ENCODE measurements at places on chromosomes 7 and 10. TPM values are rescaled to one million over a fixed set of nuclear protein-coding genes. Genes with fewer than 3 reads are reported as not detected.

GRCh38 chr10:84801156-84801555, 472.8 kb downstream of the CCSER2 start:
- no peak overlapping the region for H3K4me3 ChIP-seq
- H3K27me3 ChIP-seq = no peaks in the 10 kb centered on the region
- H3K36me3 ChIP-seq = no peaks in the 10 kb centered on the region
- H3K4me1 ChIP-seq = no peaks in the 10 kb centered on the region

The HHEX gene
- total RNA-seq = 0.46 TPM

GRCh38 chr7:134126966-134127848, at the start of gene LRGUK:
TSS of gene LRGUK (plus strand) at chr7:134127340. CDS start at chr7:134127368, 28 bp downstream.
- no peak within 1 kb of the TSS for H3K27ac ChIP-seq
- no peaks in the 10 kb centered on the region for H3K36me3 ChIP-seq
- peak within 1 kb of the TSS; percentile 83 for H3K4me3 ChIP-seq
- H3K27me3 ChIP-seq = peaks cover 35% of the 10 kb centered on the region
- H3K4me1 ChIP-seq = peaks cover 10% of the 10 kb centered on the region

The IDI2 gene
- not detected for total RNA-seq

- H3K27me3 ChIP-seq = peaks cover 44% of the 10 kb centered on the region
- no peak for DNase-seq
- no peak overlapping the region for H3K27ac ChIP-seq
- no peak overlapping the region for H3K4me3 ChIP-seq
- H3K4me1 ChIP-seq = no peaks in the 10 kb centered on the region
These were observed 2.8 kb downstream of the LGI1 start for GRCh38 chr10:93760490-93760889.

- H3K4me3 ChIP-seq = no peak overlapping the region
- H3K36me3 ChIP-seq = no peaks in the 10 kb centered on the region
- H3K4me1 ChIP-seq = peaks cover 19% of the 10 kb centered on the region
- peaks cover 4% of the 10 kb centered on the region for H3K27me3 ChIP-seq
These were observed 12.6 kb downstream of the CPA2 start for GRCh38 chr7:130279286-130279685.

GRCh38 chr10:5959581-5960069, 17.7 kb downstream of the IL15RA start:
- H3K36me3 ChIP-seq = peaks cover 46% of the 10 kb centered on the region
- no peak overlapping the region for H3K4me3 ChIP-seq
- H3K4me1 ChIP-seq = peaks cover 2% of the 10 kb centered on the region
- no peak overlapping the region for H3K27ac ChIP-seq
- no peak for DNase-seq

DNA sequence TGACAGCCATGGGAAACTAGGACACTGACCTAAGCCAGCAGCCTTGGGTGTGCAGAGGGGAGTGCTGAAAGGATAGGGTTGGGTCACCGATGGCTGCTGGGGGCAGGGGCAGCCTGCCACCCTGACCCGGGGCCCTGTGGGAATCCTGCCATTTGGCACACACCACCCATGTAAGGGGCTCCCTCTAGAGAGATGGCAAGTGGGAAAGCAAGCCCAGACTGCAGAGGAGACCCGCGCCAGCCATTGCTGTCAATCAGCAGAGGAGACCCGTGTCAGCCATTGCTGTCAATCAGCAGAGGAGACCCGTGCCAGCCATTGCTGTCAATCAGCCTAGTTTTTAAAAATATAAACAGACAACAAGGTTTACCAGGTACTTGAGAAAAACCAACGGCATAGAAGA, 27.4 kb upstream of the PRKAG2 start:
- no peak overlapping the region for H3K27ac ChIP-seq
- no peaks in the 10 kb centered on the region for H3K36me3 ChIP-seq
- DNase-seq = no peak

DNA sequence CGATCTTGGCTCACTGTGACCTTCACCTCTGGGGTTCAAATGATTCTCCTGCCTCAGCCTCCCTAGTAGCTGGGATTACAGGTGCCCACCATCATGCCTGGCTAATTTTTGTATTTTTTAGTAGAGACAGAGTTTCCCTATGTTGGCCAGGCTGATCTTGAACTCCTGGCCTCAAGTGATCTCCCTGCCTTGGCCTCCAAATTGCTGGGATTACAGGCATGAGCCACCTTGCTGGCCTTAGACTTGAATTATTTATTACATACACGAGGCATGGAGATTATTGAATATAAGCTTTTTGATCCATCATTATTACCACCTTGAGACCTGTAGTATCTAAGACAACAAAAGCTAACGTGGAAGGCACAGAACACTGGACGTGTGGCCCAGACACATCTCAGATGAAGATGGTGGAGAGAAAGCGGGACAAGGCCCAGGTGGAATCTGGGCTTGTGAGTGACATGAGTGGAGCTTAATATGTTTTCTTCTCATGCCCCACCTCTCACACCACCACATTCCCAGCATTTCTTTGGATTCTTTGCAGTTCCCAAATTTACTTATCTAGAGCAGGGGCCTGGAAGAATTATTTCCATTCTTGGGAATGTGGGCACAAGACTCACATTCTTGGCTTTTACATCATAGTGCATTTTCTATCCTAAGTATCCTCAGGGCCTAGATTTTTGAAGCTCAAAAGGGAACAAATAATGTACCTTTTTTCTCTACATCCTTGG, 76.6 kb downstream of the SUGCT start:
- H3K36me3 ChIP-seq = no peaks in the 10 kb centered on the region
- no peak for DNase-seq
- no peaks in the 10 kb centered on the region for H3K4me1 ChIP-seq
- H3K27ac ChIP-seq = no peak overlapping the region

All from activated T-helper 2 cell treated with anti-CD3 and anti-CD28 coated beads, Interferon-gamma antibody, Interleukin-2, Interleukin-4, amounts not matched to agents 10 μg/mL and 5 μg/mL and 100 μg/mL, durations not matched to agents 14 hours and 24 hours and 36 hours (primary cell).